ENCODE measurements at places on chromosomes 4 and X.

DNA sequence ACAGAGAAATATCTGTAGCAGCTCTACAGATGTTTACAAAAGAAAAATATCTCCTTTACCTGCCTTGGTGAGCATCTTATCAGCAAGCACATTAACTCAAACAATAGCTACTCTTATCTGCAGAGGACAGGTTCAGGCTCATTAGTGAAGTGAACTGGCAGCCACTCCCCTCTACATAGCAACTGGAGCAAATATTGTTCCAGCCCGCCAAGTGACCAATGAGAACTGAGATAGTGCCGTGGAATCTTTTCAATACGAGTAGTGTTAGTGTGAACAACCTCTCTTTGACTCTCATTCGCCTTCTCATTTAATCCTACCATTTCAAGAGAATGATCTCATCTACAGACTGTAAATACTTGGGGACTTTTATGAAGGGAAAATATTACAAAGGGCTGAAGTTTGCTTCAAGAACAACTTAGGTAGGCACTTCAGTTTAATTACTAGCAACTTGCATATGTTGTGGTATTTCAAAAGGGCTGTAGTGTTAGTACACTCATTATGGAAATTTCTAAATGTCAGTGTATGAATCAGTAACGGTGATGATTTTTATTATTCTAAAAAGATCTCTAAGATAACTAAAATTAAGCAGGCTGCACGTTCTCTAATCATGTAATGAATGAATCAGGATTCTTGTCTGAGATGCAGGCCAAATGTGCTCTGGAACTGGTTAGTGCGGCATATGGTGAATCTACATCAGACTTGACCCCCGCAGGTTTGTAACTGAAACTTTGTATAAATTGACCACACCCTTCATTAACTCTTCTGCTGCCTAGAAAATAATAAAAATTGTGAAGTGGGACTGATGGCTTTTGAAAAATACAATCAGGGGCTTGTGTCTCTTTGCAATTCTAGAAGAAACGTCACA is 72.4 kb downstream of the PALLD start:
- no peak for DNase-seq

GRCh38 chrX:47296766-47297365 is 64.1 kb downstream of the USP11 start:
- DNase-seq: no peak

GRCh38 chrX:1099146-1099770 is 113.2 kb downstream of the CRLF2 start:
- no peak for DNase-seq

GRCh38 chr4:40682290-40683101 is 52.8 kb upstream of the RBM47 start:
- no peak for DNase-seq

- no peak for DNase-seq
Measured at GRCh38 chr4:179361978-179362486, 1919.8 kb upstream of the AGA start.

DNA sequence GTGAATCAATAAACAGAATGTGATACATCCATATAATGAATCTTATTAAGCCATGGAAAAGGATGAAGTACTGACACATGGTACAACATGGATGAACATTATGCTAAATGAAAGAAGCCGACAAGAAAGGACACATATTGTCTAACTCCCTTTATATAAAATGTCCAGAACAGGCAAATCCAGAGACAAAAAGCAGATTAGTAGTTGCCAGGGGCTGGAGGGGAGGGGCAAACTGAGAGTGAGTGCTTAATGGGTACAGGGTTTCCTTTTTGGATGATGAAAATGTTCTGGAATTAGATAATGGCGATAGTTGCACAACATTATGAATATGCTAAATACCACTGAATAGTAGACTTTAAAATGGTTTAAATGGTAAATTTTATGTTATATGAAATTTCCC is 17.4 kb downstream of the ADGRG4 start:
- no peak for DNase-seq

All from Panc1 (cell line).